Activated T-helper 2 cell treated with anti-CD3 and anti-CD28 coated beads, Interferon-gamma antibody, Interleukin-2, Interleukin-4, amounts not matched to agents 10 μg/mL and 5 μg/mL and 100 μg/mL, durations not matched to agents 14 hours and 24 hours and 36 hours (primary cell): ENCODE measurements at places on chromosomes 6 and 20.
A peak's percentile ranks its signal among the peaks of the same experiment; 100 is the strongest.

GRCh38 chr20:43514648-43514999 lies 7.1 kb downstream of the L3MBTL1 start:
- H3K36me3 ChIP-seq, result peaks cover 8% of the 10 kb centered on the region
- H3K27me3 ChIP-seq, result no peaks in the 10 kb centered on the region
- H3K4me1 ChIP-seq, result peaks cover 4% of the 10 kb centered on the region

DNA sequence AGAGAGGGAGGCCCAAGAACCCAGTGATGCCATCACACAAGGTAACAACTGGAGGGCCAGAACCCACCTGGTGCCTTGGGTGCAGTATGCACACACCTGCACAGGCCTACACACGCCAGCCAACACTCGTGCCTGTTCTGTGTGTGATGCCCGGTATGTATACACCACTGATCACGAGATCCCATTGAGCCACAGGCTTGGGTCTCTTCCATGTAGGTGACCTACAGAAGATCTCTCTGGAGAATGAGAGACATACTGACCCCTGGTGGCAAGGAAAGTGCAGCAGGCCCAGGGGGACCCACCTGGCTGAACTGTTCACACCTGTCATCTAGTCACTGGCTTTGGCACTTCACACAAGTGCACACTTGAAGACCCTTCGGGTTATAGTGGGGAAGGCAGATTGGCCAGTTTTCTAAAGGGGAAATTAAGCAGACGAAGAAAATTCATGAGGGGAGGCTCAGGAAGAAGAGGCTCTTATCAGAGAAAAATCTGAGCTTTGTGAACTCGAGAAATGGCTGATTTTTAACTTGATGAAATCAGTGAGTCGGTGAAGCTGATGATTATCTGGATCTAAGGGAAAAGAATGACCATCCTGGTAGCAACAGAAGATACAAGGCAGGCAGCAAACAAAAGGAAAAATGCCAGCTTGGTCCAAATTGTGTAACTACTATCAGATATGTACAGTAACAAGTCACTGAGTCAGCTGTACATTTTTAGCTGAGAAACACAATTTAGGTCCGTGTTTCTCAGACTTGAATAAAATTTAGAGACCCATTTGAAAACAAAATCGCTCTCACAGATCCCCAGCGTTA lies 69.1 kb upstream of the PBOV1 start:
- no peaks in the 10 kb centered on the region for H3K36me3 ChIP-seq
- no peaks in the 10 kb centered on the region for H3K27me3 ChIP-seq
- no peak for DNase-seq
- H3K4me3 ChIP-seq, result no peak overlapping the region
- no peak overlapping the region for H3K27ac ChIP-seq

DNA sequence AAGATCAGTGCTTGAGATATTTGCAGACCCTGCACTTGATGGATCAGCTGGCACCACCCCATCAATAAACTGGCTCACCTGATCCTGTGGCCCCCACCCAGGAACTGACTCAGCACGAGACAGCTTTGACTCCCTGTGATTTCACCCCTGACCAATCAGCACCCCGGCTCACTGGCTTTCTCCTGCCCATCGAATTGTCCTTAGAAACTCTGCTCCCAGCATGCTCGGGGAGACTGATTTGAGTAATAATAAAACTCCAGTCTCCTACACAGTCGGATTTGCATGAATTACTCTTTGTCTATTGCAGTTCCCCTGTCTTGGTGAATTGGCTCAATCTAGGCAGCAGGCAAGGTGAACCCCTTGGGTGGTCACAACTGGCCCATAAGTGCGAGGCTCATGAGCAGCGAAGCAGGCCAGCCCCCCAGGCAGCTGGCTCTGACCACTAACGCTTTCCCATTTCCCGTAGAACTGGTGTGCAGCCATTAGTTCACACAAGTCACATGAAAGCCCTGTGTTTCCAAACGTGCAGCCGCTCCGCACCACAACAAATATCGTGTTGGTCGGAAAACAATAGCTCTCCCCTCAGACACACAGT lies 79.6 kb downstream of the RSPH3 start:
- H3K36me3 ChIP-seq, result no peaks in the 10 kb centered on the region
- no peak overlapping the region for H3K27ac ChIP-seq
- no peak for DNase-seq
- no peaks in the 10 kb centered on the region for H3K27me3 ChIP-seq

DNA sequence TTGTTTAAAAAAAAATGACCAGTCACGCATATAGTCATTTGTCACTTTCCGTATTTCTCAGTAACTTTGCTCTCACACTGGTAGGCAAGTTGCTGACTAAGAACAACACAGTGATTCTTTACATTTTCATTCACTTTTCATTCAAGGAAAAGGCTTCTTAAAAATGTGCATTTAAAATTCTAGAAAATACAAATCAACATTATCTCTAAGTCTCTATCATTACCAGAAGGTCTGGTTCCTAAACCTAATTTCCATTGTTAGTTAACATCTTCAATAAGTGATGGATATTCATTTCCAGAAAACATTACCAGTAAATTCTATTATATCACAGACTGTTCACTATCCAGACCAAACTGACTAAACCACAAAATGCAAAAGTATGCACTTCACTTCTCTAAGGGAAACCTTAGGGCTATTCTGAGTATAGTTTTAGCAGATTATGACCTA lies 115.3 kb downstream of the AHI1 start:
- H3K4me3 ChIP-seq, result no peak overlapping the region
- no peak overlapping the region for H3K27ac ChIP-seq
- H3K4me1 ChIP-seq, result peaks cover 14% of the 10 kb centered on the region

DNA sequence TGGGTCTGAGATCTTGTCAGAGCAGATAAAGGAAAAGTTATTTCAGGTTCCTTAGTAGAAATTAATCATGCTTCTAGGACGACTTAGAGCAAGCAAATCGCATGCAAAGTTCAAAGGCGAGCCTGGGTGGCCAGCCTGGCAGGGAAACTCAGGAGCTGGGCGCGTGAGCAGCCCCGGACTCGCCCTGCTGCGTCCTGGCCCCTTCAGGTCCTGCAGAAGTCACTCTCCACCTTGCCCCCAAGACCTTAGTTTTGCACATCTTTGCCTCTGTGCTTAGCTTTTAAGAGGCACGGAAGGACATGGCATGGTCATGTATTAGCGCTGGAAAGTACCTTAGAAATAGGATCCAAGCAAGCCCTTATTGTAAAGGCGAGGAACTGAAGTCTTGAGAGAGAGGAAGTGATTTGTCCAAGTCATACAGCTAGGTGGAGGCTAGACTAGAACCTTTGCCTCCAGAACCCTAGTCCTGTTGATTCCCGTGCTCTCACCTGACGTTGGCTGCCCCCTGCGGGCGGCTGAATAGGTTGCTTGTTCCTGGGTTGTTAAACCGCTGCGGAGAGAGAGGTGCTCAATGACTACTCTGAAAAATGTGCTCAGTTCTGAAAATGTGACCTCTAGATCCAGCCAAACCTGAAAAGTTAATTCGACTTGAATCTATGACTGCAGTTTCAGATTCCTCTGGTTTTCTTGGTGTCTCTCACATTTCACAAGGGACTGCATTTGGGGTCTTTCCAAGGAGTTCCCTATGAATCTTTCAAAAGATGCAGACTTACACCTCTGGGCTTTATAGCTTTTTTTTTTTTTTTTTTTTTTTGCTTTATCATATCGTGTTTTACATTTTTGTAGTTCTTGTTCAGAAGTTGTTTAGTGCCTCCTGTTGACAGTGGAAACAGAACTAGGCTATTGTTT lies 2.7 kb downstream of the MYB start:
- peaks cover 41% of the 10 kb centered on the region for H3K4me1 ChIP-seq
- H3K27me3 ChIP-seq, result no peaks in the 10 kb centered on the region
- H3K36me3 ChIP-seq, result peaks cover 58% of the 10 kb centered on the region
- DNase-seq, result peak; percentile 79

DNA sequence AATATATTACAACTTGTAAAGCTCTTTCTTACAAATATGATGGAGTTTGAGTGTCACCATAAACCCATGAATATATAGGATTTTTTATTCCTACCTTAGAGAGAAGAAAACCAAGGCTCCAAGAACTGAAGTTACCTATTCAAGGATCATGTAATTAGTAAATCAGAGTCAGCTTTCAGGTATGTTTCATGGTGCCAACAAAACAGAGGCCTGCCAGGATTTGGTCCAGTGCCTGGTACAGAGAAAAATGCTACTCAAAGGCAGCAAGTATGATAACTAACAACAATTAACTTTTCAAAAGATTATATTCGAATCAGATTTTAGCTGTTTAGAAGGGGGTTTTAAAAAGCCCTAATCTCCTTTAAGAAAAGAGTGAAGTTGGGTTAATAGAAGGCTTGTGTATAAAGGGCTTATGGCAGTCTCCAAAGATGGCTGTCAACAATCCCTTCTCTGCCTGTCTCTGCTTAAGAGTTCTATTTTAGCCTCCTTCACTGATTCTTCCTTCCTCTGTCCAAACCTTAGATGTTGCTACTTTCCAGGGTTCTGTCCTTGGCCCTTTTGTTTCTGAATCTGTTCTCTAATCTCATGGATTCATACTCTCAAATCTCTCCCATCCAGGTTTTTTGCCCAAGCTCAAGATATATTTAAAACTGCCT lies 7.8 kb downstream of the MAP3K7 start:
- peaks cover 24% of the 10 kb centered on the region for H3K4me1 ChIP-seq
- H3K27ac ChIP-seq, result no peak overlapping the region
- DNase-seq, result no peak

DNA sequence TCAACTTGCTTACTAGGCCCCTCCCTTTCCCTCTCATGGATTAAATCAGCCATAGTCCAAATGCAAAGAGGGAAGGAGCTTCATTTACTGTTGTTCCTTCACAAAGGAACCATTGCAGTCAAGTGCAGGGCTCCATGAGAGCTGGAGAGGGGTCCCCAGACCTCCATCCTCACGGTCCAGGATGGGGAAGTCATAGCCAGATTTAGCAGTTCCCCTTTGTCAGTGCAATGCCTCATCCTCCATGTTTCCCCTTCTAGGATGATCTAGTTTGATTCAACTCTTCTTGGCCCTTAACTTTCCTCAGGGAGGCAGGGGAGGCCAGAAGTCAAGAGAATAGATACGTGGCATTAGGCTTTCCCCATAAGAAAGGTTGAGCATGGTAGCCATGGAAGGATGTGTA lies 66.5 kb upstream of the FUCA2 start:
- H3K4me3 ChIP-seq, result no peak overlapping the region
- H3K27ac ChIP-seq, result no peak overlapping the region
- DNase-seq, result no peak
- peaks cover 5% of the 10 kb centered on the region for H3K36me3 ChIP-seq
- peaks cover 11% of the 10 kb centered on the region for H3K4me1 ChIP-seq

DNA sequence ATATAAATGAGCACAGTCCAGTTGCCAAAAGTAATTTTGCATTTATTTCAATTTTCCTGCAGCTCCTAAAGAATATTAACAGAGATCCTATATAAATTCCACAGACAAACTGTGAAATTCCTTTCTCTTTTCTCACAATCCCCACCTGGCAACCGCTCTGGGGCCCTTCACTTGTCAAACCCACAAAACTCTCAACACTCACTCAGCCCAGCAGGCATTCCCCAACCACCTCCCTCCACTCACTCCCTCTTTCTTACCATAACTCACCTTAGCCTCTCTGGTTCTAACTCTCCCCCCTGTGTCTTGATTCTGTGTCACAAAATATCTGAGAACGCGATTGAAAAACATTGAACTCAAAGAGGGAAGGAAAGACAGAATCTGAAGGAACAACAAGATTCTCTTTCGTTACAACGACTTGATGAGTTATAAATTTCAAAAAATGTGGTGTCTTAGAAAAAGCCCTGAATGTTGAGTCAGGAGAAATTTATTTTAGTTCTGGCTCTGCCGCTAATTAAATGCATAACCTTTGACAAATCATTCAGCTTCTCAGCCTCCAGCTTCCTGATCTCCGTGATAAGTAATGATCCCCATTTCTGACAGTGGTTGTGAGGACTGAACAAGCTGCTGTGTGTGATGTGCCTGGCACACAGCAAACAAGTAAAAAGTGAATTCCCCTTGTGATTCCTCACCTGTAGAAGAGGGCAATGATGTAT lies 87.9 kb downstream of the UNC5CL start:
- no peaks in the 10 kb centered on the region for H3K4me1 ChIP-seq
- DNase-seq, result no peak
- H3K36me3 ChIP-seq, result no peaks in the 10 kb centered on the region
- peaks cover 31% of the 10 kb centered on the region for H3K27me3 ChIP-seq
- no peak overlapping the region for H3K4me3 ChIP-seq

GRCh38 chr6:6892744-6893583 lies 214.8 kb upstream of the RREB1 start:
- peaks cover 12% of the 10 kb centered on the region for H3K27me3 ChIP-seq
- H3K27ac ChIP-seq, result no peak overlapping the region
- no peaks in the 10 kb centered on the region for H3K36me3 ChIP-seq
- no peak for DNase-seq
- H3K4me1 ChIP-seq, result peaks cover 2% of the 10 kb centered on the region

- peaks cover 23% of the 10 kb centered on the region for H3K27me3 ChIP-seq
- no peaks in the 10 kb centered on the region for H3K36me3 ChIP-seq
- H3K27ac ChIP-seq, result no peak overlapping the region
These were observed 8.8 kb upstream of the SRSF6 start for GRCh38 chr20:43448748-43449535.

DNA sequence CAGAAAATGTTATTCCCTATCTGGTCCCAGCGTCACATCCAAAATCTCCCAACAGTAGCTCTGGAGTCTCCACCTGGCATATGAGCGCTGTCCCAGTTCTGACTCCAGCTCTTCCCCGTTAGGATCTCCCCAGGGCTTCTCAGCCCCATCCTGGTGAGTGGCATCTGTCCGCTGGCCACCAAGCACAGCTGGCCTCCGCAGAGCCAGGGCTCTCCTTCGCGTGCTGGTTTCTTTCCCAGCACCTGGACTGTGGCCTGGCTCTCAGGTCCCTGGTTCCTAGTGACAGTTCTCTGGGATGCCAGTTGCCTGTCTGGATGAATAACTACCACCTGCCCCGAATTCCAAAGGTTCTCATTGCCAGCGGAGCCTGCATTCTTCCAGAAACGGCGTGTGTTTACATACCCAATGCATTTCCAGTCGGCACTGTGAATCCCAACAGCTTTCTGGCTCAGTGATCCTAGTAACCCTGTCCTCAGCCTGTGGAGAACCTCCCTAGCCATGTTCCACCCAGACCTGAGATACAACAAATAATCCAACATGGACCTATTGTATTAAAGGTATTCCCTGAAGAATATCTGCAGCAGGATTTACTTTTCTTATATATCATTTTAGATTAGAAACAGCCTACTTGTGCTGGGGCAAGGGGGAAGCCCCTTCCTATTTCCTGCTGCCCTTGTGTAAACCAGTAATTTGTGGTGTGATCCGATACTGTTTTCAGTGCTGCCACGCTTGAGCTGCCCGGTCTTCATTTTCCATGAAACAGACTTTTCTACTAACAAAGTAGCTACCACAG lies 69.9 kb upstream of the PDE10A start:
- H3K4me3 ChIP-seq, result no peak overlapping the region
- no peak for DNase-seq
- no peaks in the 10 kb centered on the region for H3K36me3 ChIP-seq
- H3K27me3 ChIP-seq, result no peaks in the 10 kb centered on the region
- no peak overlapping the region for H3K27ac ChIP-seq
